ENCODE measurements at places on chromosomes 4 and X.

- peak; percentile 88 for DNase-seq
Measured at GRCh38 chr4:128386761-128387599, 99.4 kb upstream of the PGRMC2 start.

- no peak for DNase-seq
Measured at GRCh38 chr4:81343046-81343445, 128.0 kb upstream of the PRKG2 start.

DNA sequence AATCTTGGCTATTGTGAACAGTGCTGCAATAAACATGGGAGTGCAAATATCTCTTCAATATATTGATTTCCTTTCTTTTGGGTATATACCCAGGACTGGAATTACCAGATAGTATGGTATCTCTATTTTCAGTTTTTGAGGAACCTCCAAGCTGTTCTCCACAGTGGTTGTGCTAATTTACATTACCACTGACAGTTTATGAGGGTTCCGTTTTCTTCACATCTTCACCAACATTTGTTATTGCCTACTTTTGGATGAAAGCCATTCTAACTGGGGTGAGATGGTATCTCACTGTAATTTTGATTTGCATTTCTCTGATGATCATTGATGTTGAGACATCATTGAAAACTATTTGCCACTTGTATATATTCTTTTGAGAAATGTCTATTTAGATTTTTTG lies 79.6 kb upstream of the ZNF827 start:
- DNase-seq = no peak

- DNase-seq = no peak
Measured at GRCh38 chr4:156476359-156476758, 495.2 kb downstream of the PDGFC start.

- DNase-seq = no peak
Measured at GRCh38 chr4:64777286-64777685, 368.0 kb upstream of the TECRL start.

- no peak for DNase-seq
Measured at GRCh38 chrX:41145920-41146608, 60.8 kb downstream of the USP9X start.

DNA sequence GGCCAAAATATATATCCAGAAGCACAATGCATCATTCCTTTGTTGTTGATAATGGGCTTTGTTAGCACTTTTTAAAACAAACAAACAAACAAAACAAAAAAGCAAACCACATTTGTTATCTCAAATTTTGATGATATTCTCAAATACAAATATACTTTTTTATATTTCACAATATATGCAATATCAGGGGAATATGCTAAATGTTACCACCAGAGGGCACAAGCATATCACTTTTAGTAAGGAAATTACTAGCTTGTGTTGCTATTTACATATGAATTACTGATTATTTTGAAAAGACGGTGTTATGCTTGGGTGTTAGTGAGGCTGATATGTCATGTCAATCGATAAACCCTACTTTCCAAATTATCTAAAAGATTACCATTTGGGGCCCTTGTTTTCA lies 29.1 kb downstream of the RIPPLY1 start:
- DNase-seq = no peak

GRCh38 chr4:10072420-10073017 lies 44.1 kb downstream of the WDR1 start:
- no peak for DNase-seq

DNA sequence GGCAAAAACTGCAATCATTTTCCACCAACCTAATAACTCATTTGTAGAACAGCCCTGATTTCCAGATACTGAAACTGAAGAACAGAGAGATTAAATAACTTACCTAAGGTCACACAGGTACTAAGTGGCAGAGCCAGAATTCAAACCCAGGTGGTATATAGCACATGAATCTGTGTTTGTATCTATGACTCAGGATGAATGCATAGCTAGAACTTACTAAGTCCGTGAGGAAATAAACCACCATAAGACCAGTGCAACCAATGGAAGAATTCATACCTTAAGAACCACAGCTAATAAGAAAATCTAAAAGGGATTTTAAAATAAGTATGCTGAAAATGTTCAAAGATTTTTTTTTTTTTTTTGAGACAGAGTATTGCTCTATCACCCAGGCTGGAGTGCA lies 1.5 kb upstream of the PLAC1 start:
- no peak for DNase-seq

DNA sequence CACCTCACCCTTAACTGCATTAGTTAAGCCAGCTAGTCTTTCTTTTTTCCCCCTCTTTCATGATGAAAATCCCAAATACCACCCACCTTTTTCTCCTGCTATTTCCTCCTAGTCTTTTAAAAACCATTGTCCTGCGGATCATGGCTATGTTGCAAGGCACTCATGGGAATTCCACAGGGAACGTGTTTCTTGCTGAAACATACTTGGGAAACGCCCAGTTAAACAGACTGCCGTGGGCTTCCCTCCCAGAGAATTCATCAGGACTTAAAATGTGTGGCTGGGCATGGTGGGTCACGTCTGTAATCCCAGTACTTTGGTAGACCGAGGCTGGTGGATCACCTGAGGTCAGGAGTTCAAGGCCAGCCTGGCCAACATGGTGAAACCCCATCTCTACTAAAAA lies 32.2 kb downstream of the XG start:
- DNase-seq = no peak
